Activated T-cell treated with anti-CD3 and anti-CD28 coated beads for 4 hours (primary cell): ENCODE measurements at places on chromosomes 1 and 21.

- no peak for DNase-seq
Measured at GRCh38 chr1:46675549-46676314, 4.1 kb downstream of the TEX38 start.

- no peak for DNase-seq
Measured at GRCh38 chr21:27250366-27250765, 283.5 kb upstream of the ADAMTS5 start.

- DNase-seq: no peak
Measured at GRCh38 chr1:28512058-28512611, 6.3 kb downstream of the RCC1 start.

- no peak for DNase-seq
Measured at GRCh38 chr1:207669528-207670009, 24.6 kb downstream of the CR1L start.

DNA sequence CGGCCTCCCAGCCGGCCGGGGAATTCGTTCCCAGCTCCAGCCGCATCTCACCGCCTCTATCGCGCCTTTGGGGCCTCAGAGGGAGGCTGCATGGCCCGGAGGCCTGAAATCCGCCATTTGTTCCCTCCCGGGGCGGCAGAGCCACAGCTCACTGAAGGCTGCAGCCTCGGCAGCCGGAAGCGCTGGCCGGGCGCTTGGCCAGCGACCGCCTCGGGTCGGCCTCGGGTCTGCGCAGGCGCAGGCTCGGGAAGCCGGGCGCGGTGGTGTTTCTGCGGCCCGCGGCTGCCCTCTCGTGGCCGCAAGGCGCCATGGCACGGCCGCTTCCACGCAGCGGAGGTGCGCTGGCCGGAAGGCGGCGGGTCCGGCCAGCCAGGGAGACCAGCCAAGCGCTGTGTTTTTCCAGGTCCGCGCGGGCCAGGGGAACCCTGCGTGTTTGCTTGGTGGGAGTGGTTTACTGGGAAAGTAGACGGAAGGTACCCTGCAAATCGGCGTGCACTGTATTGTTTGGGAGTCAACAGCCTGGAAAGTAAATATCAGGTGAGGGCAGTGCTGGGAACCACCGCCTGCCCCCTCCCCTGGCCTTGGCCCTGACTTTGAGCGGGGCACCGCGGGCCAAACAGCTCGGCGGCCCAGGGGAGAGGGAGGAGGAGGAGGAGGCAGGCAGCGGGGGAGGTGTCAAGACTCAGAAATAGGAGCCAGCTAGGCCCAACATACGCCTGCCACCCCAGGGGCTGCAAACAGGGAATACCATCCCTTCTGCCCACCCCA lies 52.7 kb upstream of the CD34 start:
- DNase-seq: peak; percentile 67

DNA sequence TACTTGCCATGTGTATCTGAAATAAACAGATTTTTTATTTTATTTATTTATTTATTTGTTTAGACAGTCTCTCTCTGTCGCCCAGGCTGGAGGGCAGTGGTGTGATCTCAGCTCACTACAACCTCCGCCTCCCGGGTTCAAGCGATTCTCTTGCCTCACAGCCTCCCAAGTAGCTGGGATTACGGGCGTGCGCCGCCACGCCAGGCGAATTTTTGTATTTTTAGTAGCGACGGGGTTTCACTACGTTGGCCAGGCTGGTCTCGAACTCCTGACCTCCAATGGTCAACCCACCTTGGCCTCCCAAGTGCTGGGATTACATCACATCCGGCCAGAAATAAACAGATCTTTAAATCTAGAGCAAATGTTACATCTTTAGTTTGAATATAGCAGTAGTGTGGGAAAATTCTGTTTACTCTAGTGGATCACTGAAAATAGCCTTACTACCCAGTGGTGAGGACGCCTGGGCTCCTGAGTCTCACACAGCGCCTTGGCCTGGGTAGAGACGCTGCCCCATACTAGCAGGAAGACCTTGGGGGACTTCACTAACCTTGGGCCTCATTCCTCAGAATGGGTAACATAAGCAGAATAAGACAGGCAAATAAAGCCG lies 709 bp downstream of the GART start:
- DNase-seq: no peak

DNA sequence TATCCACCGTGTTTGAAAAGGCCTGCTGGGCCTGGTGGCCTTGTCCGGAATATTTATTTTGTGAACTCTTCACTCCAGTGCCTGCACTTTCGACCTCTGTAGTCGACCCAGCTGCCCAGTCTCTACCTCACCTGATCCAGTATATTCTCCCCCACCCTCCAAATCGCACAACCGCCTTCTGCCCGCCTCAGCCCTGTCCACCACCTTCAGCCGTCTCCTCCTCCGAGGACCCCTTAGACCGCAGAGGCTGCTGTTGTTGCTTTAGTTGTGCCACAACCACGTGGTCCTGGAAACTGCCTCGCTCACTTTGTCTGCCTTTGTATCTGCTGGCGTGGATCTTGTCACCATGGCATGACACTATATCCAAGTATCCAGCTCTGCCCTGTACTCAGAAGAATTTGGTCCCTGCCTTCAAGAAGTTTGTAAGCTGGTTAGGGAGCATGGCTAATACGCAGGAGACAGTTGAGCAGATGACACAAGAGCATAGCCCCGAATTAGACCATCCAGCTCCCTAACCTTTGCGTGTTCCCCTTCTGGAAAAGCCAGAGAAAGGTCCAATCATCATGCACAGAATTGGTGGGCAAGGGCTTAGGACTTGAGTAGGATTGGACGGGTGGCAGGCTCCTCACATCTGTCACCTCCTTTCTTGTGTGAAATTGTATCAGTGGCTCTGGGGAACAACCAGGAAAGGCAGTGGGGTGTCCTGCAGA lies 1.5 kb downstream of the PHGDH start:
- DNase-seq: no peak

DNA sequence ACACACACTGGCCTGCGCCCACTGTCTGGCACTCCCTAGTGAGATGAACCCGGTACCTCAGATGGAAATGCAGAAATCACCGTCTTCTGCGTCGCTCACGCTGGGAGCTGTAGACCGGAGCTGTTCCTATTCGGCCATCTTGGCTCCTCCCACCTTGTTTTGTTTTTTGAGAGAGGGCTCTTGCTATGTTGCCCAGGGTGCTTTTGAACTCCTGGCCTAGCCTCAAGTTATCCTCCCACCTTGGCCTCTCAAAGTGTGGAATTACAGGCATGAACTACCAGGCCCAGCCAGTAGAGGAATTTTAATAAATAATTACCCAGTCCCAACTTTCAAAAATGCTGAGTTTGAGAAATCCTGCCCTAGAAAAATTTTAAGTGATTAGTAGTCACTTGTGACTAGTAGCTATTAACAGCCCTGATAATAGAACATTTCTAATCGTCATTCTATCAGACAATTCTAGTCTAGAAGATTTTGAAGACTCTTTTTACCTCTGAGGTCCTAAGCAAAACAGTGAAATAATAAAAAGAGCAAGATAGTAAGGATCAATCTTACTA lies 30.9 kb upstream of the SLC35D1 start:
- no peak for DNase-seq

GRCh38 chr1:158007667-158008386 lies 14.4 kb downstream of the KIRREL1 start:
- DNase-seq: no peak

DNA sequence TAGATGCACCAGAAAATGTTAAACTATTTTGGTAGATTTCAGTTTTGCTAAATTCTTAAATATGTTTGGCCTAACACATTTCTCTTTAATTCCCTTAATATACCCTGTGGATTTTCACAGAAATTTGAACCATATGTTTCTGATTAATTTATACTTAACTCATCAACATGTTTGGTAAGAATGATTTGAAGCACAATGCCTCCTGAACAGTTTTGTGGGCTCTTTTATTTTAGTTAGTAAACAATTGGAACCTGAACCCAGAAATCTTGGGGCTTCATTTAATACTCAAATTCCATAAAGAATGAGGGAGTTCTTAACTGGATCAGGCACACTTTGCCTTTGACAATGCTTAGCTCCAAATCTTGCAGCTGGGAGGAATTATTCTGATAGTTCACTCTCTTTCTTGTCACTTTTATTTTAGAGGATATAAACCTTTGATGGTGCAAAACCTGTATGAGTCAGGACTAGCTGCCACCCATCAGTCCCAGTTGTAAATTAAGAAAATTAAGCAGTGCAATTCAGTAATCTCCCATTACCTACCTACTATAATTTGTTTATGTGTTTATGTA lies 24.6 kb upstream of the LYPLAL1 start:
- no peak for DNase-seq

DNA sequence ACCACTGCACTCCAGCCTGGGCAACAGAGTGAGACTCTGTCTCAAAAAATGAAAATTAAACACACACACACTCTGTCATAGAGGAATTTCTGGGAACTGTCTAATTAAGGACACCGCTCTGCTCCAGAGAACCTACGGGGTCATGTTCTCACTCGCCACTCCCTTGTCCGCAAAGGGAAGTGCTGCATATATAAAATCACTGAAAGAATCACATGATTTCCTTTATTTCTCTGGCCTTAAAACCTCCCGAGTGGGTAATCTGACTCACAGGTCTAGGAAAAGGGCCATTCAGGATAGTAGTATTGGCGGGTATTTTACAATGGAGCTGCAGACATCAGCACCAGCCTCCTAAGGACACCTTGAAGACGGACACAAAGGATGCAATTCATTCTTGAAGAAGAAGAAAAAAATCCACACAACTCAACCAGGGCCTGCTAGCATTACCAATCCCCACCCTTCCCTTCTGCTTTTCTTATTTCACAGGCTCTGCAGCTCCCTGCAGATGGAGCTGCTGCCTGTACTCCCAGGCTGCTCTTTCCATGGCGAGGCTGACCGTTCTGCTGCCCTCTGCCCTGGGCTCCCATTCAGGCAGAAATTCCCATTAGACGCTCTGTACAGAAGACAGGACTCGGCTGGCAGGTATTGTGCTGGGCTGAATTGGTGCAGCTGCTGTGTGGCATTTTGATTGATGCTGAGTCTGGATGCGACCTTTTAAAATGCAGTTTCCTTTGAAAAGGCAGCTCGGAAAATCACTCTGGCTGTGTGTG lies 53.3 kb upstream of the FAM89A start:
- no peak for DNase-seq

DNA sequence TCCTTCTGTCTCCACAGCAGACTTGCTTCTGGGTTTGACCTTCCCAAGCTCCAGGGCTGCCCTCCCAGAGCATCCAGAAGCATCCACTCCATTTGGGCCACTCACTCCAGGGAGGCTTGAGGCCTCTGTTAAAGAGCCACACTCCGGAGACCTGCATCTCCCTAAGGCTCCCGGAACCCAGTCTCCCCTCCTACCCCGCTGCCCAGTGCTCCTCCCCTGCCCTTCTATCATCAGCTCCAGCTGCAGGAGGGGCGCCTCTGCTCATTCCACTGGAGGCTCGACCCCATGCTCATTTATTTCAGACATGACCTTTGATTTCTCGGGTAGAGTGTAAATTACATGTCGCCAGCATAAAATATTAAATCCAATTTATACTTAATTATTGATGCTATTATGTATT lies 142.5 kb downstream of the SYF2 start:
- DNase-seq: no peak

- no peak for DNase-seq
Measured at GRCh38 chr1:80066060-80066459, 1059.5 kb upstream of the ADGRL4 start.

- DNase-seq: no peak
Measured at GRCh38 chr1:82240571-82240970, 439.8 kb downstream of the ADGRL2 start.

- no peak for DNase-seq
Measured at GRCh38 chr1:30798389-30799232, 41.0 kb upstream of the LAPTM5 start.

GRCh38 chr1:76843821-76844464 lies 23.3 kb upstream of the ST6GALNAC5 start:
- no peak for DNase-seq

GRCh38 chr1:116912846-116913245 lies 3.1 kb downstream of the PTGFRN start:
- DNase-seq: no peak

GRCh38 chr1:204692325-204692840 lies 6.8 kb upstream of the LRRN2 start:
- no peak for DNase-seq

- no peak for DNase-seq
Measured at GRCh38 chr1:110308247-110308646, 30.9 kb upstream of the RBM15 start.

DNA sequence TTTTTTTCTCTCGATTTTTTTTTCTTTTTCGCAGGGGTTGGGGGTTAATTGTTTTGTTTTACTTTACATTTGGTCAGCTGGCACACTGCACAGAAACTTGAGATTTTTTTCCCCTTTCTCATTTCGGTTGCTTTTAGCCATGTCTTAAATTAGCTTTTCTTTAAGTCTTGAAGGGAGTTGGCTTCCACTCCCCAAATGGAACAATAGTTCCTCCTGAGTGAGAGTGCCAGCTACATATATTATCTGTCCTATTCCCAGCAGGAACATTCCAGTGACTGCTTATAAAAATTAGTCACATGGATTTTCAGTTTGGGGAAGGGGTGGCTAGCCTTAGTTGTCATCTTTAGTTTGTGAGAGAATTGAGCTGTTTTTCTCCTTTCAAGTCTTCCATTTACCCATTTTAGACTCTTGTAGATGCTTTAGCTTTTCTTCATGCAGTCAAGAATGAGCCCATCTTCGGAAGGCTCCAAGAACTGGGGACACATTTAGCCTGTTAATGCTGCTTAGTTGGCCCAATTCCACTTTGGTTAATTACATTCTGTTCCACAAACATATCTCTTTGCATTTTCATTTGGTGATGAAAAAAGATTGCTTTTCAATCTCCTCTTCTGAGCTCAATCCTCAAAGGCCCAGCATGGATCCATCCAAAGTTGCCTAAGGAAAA lies 510.1 kb upstream of the CXADR start:
- no peak for DNase-seq

DNA sequence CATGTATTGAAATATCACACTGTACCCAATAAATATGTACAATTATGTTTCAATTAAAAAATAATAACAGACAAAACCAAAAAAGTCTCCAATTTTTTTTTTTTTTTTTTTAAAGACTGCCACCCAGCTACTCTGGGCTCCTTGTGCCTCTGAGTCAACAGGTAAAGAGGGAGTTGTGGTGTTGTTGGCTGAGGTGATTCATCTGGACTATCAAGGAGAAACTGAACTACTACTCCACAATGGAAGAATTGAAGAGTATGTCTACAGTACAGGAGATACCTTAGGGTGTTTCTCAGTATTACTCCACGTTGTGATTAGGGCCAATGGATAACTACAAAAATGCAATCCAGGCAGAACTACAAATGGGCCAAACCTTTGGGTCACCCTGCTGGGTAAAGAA lies 67.9 kb downstream of the SCMH1 start:
- no peak for DNase-seq

DNA sequence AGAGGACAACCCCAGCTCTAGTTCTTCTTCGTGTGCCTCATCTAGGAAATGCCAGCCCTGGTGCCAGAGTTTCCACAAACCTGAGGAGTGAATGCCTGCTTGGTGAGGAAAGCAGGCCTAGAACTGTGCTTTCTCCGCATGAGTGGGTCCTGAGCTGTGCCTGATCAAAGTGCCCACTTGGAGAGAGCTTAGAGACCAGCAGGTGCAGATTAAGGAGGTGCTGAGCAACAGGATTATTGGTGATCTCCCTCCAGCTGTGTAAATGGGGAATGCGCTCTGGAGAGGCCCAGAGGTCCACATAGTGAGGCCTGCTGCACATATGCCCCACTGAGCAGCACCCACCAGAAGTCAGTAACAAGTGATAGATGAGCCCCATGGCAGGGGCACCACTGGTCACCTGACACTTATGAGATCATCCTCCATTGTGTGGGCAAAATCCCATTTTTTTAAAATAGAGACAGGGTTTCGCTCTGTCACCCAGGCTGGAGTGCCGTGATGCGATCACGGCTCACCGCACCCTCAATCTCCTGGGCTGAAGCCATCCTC lies 127.2 kb upstream of the ZC3H12A start:
- no peak for DNase-seq

GRCh38 chr1:205491794-205492193 lies 12.7 kb upstream of the CDK18 start:
- no peak for DNase-seq
